ENCODE measurements at places on chromosomes 3 and 15. TPM values are rescaled to one million over a fixed set of nuclear protein-coding genes. Genes with fewer than 3 reads are reported as not detected.
A peak's percentile ranks its signal among the peaks of the same experiment; 100 is the strongest.

Gene BNIP2
- 58.1 TPM for total RNA-seq

Gene CPNE4
- total RNA-seq: not detected

Gene MME
- 1.7 TPM for total RNA-seq

Gene THAP10
- total RNA-seq: 2.2 TPM

Gene CAMP
- total RNA-seq: not detected

Gene HHLA2
- total RNA-seq: not detected

Gene SI
- not detected for total RNA-seq

Gene ATP10A
- total RNA-seq: 163 TPM

Gene AZI2
- total RNA-seq: 79.4 TPM

Gene HYAL1
- total RNA-seq: 0.65 TPM

Gene TMEM108
- 7.1 TPM for total RNA-seq

GRCh38 chr3:53046171-53047170, 598 bp upstream of the SFMBT1 start:
- H3K36me3 ChIP-seq: no peaks in the 10 kb centered on the region
- H3K4me1 ChIP-seq: peaks cover 19% of the 10 kb centered on the region
- no peak overlapping the region for H3K27ac ChIP-seq
- H3K4me3 ChIP-seq: peak overlapping the region; percentile 66
- H3K27me3 ChIP-seq: no peaks in the 10 kb centered on the region

GRCh38 chr3:12046406-12046805, 42.2 kb downstream of the SYN2 start:
- H3K4me3 ChIP-seq: no peak overlapping the region
- H3K4me1 ChIP-seq: no peaks in the 10 kb centered on the region
- H3K27ac ChIP-seq: no peak overlapping the region
- no peak for DNase-seq
- H3K27me3 ChIP-seq: peaks cover 16% of the 10 kb centered on the region

GRCh38 chr3:18529631-18530030, 104.5 kb upstream of the SATB1 start:
- no peak overlapping the region for H3K4me3 ChIP-seq
- H3K4me1 ChIP-seq: no peaks in the 10 kb centered on the region
- peaks cover 7% of the 10 kb centered on the region for H3K27me3 ChIP-seq

GRCh38 chr15:68633231-68634121, 54.7 kb downstream of the CORO2B start:
- H3K4me3 ChIP-seq: no peak overlapping the region
- DNase-seq: no peak
- peaks cover 73% of the 10 kb centered on the region for H3K4me1 ChIP-seq
- H3K27ac ChIP-seq: peak overlapping the region; percentile 82
- H3K36me3 ChIP-seq: peaks cover 1% of the 10 kb centered on the region

GRCh38 chr3:150825916-150826377, 63.0 kb upstream of the SIAH2 start:
- peaks cover 2% of the 10 kb centered on the region for H3K36me3 ChIP-seq
- no peak for DNase-seq
- no peaks in the 10 kb centered on the region for H3K4me1 ChIP-seq
- H3K4me3 ChIP-seq: no peak overlapping the region
- H3K27me3 ChIP-seq: peaks cover 33% of the 10 kb centered on the region
- H3K27ac ChIP-seq: no peak overlapping the region

- H3K36me3 ChIP-seq: no peaks in the 10 kb centered on the region
- peak overlapping the region; percentile 95 for H3K27ac ChIP-seq
- H3K4me1 ChIP-seq: peaks cover 36% of the 10 kb centered on the region
- H3K4me3 ChIP-seq: peak overlapping the region; percentile 91
Measured at GRCh38 chr15:85379403-85380131, 836 bp upstream of the AKAP13 start.

GRCh38 chr3:118766306-118766669, 268.4 kb downstream of the IGSF11 start:
- H3K27ac ChIP-seq: no peak overlapping the region
- no peak overlapping the region for H3K4me3 ChIP-seq
- no peak for DNase-seq
- peaks cover 1% of the 10 kb centered on the region for H3K27me3 ChIP-seq
- H3K4me1 ChIP-seq: no peaks in the 10 kb centered on the region

GRCh38 chr3:71578054-71578751, 5.3 kb downstream of the FOXP1 start:
- peaks cover 10% of the 10 kb centered on the region for H3K36me3 ChIP-seq
- no peaks in the 10 kb centered on the region for H3K27me3 ChIP-seq
- DNase-seq: no peak
- peak overlapping the region; percentile 99 for H3K27ac ChIP-seq
- peak overlapping the region; percentile 84 for H3K4me3 ChIP-seq
- H3K4me1 ChIP-seq: peaks cover 59% of the 10 kb centered on the region

- DNase-seq: no peak
- H3K36me3 ChIP-seq: peaks cover 5% of the 10 kb centered on the region
- peaks cover 18% of the 10 kb centered on the region for H3K4me1 ChIP-seq
- H3K27me3 ChIP-seq: no peaks in the 10 kb centered on the region
- no peak overlapping the region for H3K4me3 ChIP-seq
- H3K27ac ChIP-seq: no peak overlapping the region
Measured at GRCh38 chr3:187025254-187025655, 94.9 kb downstream of the ST6GAL1 start.

DNA sequence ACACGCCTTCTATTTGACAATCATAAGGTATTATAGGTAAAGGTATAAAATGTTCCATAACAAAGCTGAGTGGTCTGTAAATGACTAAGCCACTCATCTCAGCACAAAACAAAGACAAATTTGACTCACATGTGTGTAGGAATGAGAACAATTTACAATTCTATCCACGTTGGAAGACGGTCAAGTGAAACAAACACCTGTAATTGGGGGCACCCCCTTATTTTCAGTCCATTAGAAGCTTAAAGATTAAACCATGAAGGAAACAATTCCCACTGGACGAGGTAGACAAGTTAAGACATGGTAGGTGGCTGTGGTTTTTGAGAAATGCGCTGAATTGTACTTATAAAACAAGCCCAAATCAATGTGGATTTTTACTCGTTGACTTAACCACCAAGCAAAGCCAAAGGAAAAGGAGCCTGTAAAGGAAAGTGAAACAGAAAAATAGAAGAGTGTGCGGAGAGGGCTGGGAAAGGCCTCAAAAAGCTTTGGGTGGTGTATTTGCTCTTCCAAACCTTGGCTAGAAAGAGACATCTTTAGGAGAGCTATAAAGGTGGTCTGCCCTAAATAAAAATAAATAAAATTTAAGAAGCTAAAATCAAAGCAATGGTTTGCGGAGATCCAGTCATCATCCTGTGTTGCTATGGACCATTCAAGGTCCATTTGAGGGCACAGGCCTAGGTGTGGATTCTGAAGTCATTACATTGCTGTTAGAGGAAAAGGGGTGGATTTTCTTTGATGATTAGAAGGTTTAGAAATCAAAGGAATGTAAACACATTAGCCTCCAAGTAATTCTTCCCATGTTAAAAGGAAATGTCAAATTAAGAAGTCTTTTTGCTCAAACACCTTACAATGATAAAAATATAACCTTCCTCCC, 135.0 kb downstream of the TFG start:
- DNase-seq: no peak
- peaks cover 37% of the 10 kb centered on the region for H3K27me3 ChIP-seq
- H3K4me1 ChIP-seq: no peaks in the 10 kb centered on the region
- no peaks in the 10 kb centered on the region for H3K36me3 ChIP-seq
- no peak overlapping the region for H3K4me3 ChIP-seq
- no peak overlapping the region for H3K27ac ChIP-seq

DNA sequence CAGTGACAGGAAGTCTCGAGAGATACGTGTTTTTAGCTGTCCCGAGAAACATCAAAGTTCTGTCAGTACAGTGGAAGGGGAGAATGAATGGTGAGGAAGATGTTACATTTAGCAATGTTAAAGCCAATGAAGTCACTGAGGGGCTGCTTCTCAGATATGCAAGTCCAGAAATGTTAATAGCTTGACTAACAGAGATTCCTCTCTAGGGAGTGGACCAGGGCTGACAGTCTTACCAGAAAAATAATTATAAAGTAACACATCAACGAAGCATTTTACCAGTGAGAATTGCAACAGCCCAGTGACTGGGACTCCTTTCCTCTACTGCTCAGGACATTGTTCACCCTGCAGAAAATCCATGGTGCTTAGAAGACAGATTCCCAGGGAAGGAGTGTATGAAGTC, 23.9 kb downstream of the GALNT15 start:
- no peak for DNase-seq
- H3K27ac ChIP-seq: no peak overlapping the region
- H3K27me3 ChIP-seq: no peaks in the 10 kb centered on the region
- H3K4me3 ChIP-seq: no peak overlapping the region

- H3K4me3 ChIP-seq: no peak overlapping the region
- DNase-seq: no peak
- H3K27me3 ChIP-seq: no peaks in the 10 kb centered on the region
Measured at GRCh38 chr3:30977592-30977991, 83.1 kb upstream of the GADL1 start.

GRCh38 chr15:25342629-25343028, 96.2 kb downstream of the UBE3A start:
- no peak for DNase-seq
- no peak overlapping the region for H3K27ac ChIP-seq
- H3K4me3 ChIP-seq: no peak overlapping the region
- H3K36me3 ChIP-seq: peaks cover 25% of the 10 kb centered on the region
- H3K27me3 ChIP-seq: no peaks in the 10 kb centered on the region

DNA sequence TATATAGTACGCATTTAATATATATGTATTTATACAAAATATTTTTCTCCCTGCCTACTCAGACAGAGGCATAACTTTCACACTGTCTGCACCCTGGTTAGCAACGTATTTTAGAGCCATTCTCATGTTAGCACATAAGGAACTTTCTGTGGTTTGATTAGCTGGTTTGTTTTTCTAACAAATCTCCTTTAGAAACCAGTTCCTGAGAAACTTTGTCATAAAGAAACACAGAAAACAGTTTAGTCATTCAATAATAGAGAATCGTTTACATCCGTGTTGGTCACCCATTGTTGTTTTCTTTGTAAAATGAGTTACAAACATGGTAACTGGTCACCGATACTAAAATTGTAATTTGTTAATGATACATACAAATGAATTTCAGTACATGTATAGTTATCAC, 5.9 kb upstream of the NGRN start:
- no peak overlapping the region for H3K27ac ChIP-seq
- no peaks in the 10 kb centered on the region for H3K27me3 ChIP-seq

- H3K27me3 ChIP-seq: peaks cover 34% of the 10 kb centered on the region
- no peak overlapping the region for H3K27ac ChIP-seq
- no peak for DNase-seq
- H3K4me1 ChIP-seq: peaks cover 36% of the 10 kb centered on the region
- peak overlapping the region; percentile 46 for H3K4me3 ChIP-seq
Measured at GRCh38 chr15:40927495-40927872, 1.7 kb upstream of the DLL4 start.

DNA sequence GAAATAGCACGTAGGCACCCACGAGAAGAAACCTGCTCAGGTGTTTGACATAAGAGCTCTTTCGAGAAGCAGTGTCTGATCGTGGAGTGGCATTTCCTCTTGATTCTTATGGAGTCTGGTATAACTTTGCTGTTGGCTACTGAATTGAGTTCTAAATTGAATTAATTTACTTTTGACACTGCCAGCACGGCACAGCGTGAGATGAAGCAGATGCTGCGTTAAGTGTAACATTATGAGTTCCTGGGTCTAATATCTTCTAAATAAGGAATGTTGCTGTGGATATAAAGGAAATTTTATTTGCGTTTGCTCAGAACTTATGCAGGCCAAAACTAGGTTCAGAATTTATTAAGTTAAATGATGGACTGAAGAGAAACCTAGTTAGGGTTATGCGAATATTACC, 919.9 kb downstream of the TUSC7 start:
- no peak overlapping the region for H3K27ac ChIP-seq
- no peaks in the 10 kb centered on the region for H3K36me3 ChIP-seq
- DNase-seq: no peak
- peaks cover 26% of the 10 kb centered on the region for H3K4me1 ChIP-seq

- no peak for DNase-seq
- H3K4me3 ChIP-seq: no peak overlapping the region
- no peak overlapping the region for H3K27ac ChIP-seq
- H3K36me3 ChIP-seq: no peaks in the 10 kb centered on the region
- H3K4me1 ChIP-seq: no peaks in the 10 kb centered on the region
Measured at GRCh38 chr3:87047852-87048251, 56.9 kb upstream of the VGLL3 start.

- H3K4me1 ChIP-seq: peaks cover 14% of the 10 kb centered on the region
- DNase-seq: no peak
Measured at GRCh38 chr3:140341817-140342403, 336.0 kb upstream of the TRIM42 start.

GRCh38 chr15:77844798-77845446, 212.2 kb upstream of the LINGO1 start:
- H3K36me3 ChIP-seq: peaks cover 6% of the 10 kb centered on the region
- peaks cover 8% of the 10 kb centered on the region for H3K4me1 ChIP-seq
- no peak for DNase-seq
- H3K27me3 ChIP-seq: peaks cover 38% of the 10 kb centered on the region

DNA sequence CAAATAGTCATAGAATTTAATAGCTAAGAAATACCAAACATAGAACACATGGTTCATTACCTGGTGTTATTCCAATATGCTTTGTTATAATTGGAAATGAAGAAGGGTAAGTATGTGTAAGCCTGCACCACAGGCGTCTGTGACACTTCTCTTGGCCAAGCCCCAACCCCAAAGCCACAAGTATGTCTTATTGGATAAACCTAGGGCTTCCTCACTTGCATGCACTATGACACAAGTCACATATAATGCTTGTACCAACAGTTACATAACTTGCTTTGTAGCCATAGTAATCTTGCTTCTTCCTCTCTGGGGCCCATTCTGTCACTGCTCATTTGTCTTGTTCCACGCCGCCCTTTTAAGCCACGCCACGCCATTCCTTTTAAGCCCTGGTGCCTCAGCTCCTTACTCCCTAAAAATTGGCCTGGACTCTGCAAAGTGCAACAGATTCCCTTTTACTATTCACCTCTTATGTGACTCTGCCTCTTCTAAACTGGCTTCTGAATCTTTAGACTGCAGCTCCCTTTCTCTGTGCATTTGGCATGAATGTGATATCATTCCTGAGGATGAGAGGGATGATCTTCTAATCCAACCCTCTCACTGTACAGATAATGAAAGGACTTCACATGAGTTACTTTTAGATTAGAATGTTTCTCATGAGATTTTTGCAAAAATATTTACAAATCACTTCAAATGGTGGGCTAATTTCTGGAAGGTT, 48.1 kb upstream of the EPHA3 start:
- no peaks in the 10 kb centered on the region for H3K27me3 ChIP-seq
- no peaks in the 10 kb centered on the region for H3K36me3 ChIP-seq
- peaks cover 6% of the 10 kb centered on the region for H3K4me1 ChIP-seq
- H3K4me3 ChIP-seq: no peak overlapping the region
- no peak overlapping the region for H3K27ac ChIP-seq

GRCh38 chr3:124200407-124200806, 208.5 kb upstream of the ROPN1 start:
- no peak overlapping the region for H3K27ac ChIP-seq
- peaks cover 1% of the 10 kb centered on the region for H3K36me3 ChIP-seq
- H3K4me3 ChIP-seq: no peak overlapping the region
- peaks cover 43% of the 10 kb centered on the region for H3K4me1 ChIP-seq

GRCh38 chr15:33490703-33491102, 179.9 kb downstream of the RYR3 start:
- peaks cover 29% of the 10 kb centered on the region for H3K27me3 ChIP-seq
- no peak overlapping the region for H3K27ac ChIP-seq
- no peaks in the 10 kb centered on the region for H3K36me3 ChIP-seq
- H3K4me1 ChIP-seq: no peaks in the 10 kb centered on the region

GRCh38 chr3:49397470-49397869, 14.3 kb downstream of the RHOA start:
- H3K27ac ChIP-seq: peak overlapping the region; percentile 80
- no peaks in the 10 kb centered on the region for H3K27me3 ChIP-seq
- peaks cover 60% of the 10 kb centered on the region for H3K4me1 ChIP-seq
- H3K36me3 ChIP-seq: peaks cover 14% of the 10 kb centered on the region

Measured in chondrocyte (in vitro differentiated cells).